ENCODE measurements at places on chromosomes 6 and 20. TPM values are rescaled to one million over a fixed set of nuclear protein-coding genes. Genes with fewer than 3 reads are reported as not detected.

NOX3 gene
- not detected for total RNA-seq

SCRT2 gene
- total RNA-seq = 0.75 TPM

KHDC1 gene
- total RNA-seq = 8.0 TPM

RFX6 gene
- total RNA-seq = not detected

CDKAL1 gene
- 26.8 TPM for total RNA-seq

BANF2 gene
- not detected for total RNA-seq

WFDC9 gene
- total RNA-seq = not detected

HLA-DRB5 gene
- total RNA-seq = not detected

RIPPLY2 gene
- total RNA-seq = not detected

TRIM40 gene
- total RNA-seq = not detected

SLC26A8 gene
- total RNA-seq = not detected

HTR1E gene
- total RNA-seq = not detected

DNA sequence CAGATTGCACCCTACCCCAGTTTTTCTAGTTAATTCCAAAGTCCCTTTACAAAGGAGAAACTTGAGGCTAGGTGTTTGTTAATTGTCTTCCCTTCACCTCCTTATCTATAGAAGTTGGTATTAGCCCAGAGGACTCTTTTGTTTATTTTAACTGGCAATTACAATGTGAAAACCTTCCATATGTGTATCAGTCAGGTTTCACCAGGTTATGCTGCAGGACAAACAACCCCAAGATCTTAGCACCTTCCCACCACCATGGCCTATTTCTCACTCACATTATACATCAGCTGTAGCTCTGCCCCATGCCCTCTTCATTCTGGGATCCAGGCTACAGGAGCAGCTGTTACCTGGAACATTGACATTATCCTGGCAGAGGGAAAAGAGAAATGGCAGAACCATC is 31.1 kb downstream of the SNHG17 start:
- no peak for DNase-seq

DNA sequence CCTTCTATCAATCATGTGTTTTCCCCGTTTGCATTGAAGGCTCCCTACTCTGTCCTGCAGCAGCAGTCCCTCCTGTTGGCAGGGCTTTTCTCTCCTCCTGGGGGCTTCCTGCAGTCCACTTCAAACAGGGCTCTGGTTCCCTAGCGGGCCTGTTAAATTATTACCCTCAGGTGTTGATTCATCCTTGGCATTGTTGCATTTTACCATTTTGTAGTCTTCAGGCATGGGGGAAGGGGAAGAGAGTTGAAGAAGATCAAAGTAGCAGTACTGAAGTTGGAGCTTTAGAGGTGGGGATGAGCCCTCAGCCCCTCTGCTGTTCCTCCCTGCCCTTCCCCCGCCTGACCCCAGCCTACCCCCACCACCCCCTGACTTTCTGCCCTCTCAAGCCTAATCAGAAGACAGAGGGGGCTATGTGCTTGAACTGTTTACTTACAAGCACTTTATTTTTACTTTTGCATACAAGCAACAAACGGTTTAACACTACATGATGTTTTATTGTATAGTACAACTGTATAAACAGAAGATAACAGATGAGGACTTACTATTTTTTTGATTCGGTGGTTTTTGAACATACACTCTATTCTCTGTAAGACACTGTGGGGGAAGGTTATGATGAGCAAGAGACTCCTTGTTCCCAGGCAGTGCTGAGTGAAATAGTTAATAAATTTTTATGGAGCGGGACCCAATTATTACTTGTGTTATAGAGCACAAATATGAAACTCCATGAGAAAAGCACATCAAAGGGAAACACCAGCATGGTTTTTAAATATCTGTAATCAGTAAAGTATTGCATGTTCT is 169.7 kb downstream of the EYA4 start:
- DNase-seq = no peak

- DNase-seq = no peak
Observed at GRCh38 chr6:122184401-122184827, 215.0 kb upstream of the HSF2 start.

DNA sequence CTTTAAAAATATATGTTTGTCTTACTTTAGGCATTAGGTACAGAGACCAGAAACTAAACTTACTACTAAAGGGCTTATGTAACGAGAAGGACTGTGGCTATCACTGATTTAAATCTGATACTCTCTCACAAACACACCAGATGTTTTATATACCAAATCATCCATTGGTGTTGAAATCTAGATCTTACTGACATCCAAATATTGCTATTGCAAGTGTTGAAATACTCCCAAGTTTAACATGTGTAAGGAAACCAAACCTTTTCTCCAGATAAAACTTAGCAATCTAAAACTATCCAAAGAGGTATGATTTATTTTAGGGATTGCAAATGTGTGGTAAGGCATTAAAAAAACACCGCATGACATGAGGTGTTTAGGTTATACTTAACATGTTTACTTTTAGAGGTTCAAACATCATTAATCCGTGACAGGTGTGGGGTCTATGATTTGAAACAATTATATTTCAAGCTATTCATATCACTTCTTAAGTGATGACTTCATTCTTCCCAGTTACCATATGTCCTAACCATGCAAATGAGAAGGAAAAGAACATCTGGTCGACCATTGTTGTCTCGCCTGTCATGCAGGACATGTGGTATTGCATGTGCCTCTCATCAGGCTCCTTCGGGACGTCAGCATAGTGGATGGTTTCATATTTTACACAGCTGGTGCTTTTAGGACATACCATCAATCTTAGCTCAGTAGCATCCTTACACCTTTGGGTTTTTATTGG is 168.3 kb upstream of the SPACA1 start:
- DNase-seq = no peak

GRCh38 chr6:37283671-37284151 is 25.8 kb upstream of the TMEM217 start:
- no peak for DNase-seq

- no peak for DNase-seq
Observed at GRCh38 chr6:25452031-25452430, 172.9 kb downstream of the CARMIL1 start.

DNA sequence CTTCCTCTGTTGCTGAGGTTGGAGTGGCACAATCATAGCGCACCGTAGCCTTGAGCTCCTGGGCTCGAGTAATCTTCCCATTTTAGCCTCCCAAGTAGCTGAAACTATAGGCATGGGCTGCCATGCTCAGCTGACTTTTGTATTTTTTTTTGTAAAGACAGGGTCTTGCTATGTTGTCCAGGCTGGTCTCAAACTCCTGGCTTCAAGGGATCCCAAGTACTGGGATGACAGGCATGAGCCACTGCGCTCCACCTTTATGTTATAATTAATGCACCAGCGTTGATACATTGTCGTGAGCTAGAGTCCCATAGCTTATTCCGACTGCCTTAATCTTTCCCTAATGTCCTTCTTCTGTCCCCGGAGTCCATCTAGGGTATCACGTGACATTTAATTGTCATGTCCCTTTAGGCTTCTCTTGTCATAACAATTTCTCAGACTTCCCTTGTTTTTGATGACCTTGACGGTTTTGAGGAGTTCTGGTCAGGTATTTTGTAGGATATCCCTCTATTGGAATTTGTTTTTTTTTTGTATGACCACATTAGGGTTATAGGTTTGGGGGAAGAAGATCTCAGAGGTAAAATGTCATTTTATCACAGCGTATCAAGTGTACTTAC is 63.9 kb downstream of the CEBPB start:
- no peak for DNase-seq

DNA sequence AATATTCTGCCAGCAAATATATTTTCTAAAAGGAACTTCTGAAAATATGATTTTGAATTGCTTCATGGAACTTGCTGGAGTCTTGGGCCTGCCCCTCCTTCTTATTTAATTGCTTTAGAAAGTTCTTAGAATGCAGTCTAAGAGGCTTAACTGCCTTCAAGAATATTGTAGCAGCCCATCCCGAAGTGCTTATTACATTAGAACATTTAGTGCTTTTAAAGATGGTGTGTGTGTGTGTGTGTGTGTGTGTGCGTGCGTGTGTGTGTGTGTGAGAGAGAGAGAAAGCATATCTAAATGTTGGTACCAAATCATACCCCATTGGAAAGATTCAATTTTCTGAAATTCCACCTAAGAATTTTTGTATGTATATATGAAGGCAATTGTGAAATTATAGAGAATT is 193.5 kb downstream of the SLC24A3 start:
- DNase-seq = no peak

DNA sequence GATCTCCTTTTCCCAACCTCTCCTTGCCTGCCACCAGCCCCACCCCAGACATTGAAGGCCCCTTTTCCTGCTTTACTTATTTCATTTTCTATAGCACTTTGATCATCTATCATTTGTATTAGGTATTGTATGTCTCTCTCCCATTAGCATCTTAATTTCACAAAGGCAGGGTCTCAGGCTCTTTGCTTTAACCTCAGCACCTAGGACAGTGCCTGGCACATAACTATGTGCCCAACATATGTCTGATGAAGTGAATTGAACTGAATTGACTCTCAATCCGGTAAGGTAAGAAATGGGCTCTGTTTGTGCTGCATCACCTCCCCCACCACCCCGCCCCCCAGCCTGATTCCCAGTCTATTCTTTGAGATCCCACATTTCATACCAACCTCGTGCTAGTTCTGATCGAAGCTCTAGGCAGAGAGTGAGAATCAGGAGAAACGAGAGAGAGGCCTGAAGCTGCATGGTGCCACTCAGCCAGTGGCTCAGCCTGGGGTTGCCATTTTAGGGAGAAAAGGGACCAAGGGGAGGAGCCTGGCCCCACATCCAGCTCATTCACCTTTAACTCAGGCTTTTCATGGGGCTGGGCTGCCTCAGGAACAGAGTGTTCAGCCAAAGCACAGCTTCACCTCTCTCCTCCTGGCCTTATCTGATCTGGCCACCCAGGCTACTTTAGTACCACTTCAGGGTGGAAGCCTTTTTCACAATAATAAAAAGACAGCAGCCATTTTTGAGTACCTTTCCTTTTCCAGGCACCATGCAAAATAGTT is at the start of gene SPINT3:
Gene SPINT3, minus strand, starts transcription at position 476 of the 767 bp plus-strand sequence. Its CDS starts 14 bp downstream, at position 462.
- DNase-seq = no peak

DNA sequence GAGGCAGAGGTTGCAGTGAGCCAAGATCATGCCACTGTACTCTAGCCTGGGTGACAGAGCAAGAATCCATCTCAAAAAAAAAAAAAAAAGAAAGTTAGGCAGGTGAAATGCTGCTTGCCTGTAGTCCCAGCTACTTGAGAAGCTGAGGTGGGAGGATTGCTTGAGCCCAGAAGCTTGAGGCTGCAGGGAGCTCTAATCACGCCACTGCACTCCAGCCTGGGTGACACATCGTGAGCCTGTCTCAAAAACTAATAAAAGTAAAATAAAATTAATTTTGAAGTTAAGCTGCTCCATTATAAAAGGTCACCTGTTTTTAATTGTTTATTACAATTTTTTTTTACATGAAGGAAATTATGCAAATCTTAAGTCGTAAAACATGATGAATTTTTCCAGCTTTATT is 23.2 kb upstream of the SAMHD1 start:
- no peak for DNase-seq

DNA sequence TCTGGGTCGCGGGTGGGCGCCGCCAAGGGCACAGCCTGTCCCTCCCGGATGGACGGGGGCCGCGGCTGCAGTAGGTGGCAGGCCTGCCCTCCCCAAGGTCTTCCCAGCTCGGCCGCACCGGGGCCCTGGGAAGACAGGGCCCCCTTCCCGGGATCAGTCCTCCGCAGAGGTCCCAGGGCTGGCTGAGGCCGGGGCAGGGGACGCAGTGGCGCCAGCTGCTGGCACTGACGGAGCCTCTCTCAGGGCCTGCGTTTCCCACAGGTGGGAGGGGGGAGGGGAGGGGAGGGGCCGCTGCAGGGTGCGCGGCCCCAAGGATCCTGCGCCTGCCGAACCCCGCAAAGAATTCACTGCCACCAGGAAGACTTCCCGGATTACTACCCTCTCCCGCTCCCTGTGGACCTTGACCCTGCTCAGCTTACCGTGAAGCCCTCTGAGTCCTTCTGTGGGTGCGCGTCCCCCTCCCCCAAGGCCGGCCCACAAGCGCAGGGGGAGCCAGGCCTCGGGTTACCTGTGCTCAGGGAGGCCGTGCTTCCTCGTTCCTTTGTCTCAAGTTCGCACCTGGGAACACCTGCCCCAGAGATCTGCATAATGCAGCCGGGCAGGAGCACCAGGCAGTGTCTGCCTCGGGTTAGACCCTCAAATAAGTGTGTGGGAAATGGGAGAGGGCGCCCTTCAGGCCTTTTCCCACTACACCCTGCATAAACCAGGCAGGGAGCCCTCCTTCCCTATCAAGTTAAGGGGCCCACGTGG is 5.1 kb downstream of the LZTS3 start:
- DNase-seq = peak; percentile 31

DNA sequence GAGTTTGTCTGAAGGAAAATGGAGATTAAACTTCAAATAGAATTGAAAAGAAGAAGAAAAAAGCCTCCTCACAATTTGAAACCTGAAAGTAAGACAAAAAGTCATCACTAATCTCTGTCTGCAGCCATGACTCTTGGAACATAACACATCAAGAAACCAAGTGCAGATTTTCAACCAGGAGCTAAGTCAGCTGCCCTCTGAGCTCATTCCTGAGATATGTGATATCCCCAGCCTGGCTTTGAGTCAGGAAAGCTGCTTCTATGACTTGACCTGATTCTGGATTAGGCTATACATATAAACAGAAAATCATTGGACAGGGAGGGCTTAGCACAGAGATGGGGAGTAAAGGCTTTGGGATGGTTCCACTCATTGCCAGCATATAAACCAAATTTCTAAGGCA is 891.4 kb downstream of the TFAP2A start:
- DNase-seq = no peak

GRCh38 chr6:31172973-31173384 is 2.5 kb upstream of the POU5F1 start:
- no peak for DNase-seq

- no peak for DNase-seq
Observed at GRCh38 chr6:25054469-25054868, 118.7 kb upstream of the RIPOR2 start.

GRCh38 chr6:99393366-99393697 is 663 bp downstream of the COQ3 start:
- no peak for DNase-seq

GRCh38 chr6:60679175-60679574 is 1606.8 kb downstream of the KHDRBS2 start:
- no peak for DNase-seq

DNA sequence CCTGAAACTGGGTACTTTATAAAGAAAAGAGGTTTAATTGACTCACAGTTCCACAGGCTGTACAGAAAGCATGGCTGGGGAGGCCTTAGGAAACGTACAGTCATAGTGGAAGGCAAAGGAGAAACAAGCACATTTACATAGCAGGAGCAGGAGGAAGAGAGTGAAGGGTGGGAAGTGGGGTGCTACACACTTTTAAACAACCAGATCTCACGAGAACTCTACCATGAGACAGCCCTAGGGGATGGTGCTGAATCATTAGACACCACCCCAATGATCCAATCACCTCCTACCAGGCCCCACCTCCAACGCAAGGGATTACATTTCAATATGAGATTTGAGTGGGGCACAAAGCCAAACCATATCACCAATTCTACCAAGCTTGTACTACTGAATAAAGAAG is 7.4 kb upstream of the FNDC1 start:
- no peak for DNase-seq
